ENCODE measurements at places on chromosomes 5 and 9.
A peak's percentile ranks its signal among the peaks of the same experiment; 100 is the strongest.

GRCh38 chr5:174327317-174327864 is 281.9 kb downstream of the NSG2 start:
- DNase-seq = peak; percentile 77

DNA sequence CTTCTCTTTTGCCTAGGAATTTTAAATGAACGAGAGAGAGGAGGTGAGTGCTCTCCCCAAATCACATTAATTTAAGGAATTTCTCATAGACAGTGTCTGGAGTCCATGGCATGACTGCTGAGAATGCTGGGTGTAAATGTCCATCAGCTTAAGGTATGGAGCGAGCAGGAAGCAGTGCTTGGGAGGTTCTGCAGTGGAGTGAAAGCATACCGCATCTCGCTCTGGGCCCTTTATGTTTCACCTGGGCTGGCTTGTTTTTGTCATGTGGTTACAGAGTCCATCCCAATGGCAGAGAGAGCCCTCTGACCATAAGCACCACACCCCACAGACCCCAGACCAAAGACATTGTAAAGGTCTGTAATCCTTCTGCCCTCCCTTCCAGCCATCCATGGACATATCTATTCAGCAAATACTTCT is 20.6 kb upstream of the TNFAIP8 start:
- no peak for DNase-seq

DNA sequence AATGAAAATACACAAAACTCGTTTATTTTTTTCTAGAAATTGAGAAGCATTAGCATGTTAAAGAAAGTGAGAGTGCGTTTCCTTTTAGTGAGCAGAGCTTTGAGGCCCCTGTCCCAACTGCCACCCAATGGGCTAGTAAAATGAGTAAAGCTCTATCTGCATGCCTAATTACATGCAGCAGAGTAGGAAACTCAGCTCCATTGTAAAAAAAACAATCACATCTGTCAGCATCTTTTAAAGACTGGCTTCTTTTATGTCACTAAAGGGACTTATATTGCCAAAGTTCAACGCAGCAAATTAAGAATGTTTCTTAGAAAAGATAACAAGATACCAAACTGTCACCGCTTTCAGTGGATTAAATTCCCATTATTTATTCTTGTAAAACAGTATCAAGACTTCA is 154.0 kb downstream of the SNCAIP start:
- DNase-seq = no peak

DNA sequence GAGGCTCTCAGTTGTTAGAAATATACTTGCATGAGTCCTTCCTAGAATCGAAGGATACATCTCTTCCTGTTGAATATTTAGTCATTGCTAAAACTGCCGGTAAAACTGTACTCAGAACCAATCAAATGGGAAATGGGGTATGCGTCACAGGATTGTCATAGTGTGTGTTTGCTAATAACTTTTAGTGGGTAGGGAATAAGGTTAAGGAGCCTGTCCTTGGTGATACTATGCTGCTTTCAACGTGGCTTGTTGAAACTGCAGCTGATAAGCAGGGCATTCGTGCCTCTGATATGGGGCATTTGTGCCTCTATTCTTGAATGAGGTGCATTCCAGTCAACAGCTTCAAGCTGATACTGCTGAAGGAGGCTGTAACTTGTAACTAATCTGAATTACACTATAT is 26.6 kb downstream of the HABP4 start:
- DNase-seq = no peak

- DNase-seq = no peak
These were observed 5.6 kb downstream of the RMI1 start for GRCh38 chr9:83986195-83986594.

- DNase-seq = no peak
These were observed 36.4 kb downstream of the GDNF start for GRCh38 chr5:37803487-37803886.

DNA sequence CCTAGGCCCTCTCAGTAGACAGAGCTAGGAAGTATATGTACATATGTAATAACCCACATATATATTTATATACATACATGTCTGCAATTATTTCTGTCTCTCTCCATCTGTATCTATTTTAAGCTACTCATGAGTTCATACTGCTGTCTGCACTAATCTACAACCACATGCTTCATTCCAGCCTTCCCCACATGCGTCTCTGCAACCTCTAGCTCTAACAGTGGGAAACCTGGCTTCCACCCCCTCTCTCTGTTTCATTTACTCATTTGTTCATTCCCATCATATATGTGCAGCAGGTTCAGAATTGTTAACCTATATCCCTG is 23.3 kb downstream of the DCANP1 start:
- DNase-seq = no peak

DNA sequence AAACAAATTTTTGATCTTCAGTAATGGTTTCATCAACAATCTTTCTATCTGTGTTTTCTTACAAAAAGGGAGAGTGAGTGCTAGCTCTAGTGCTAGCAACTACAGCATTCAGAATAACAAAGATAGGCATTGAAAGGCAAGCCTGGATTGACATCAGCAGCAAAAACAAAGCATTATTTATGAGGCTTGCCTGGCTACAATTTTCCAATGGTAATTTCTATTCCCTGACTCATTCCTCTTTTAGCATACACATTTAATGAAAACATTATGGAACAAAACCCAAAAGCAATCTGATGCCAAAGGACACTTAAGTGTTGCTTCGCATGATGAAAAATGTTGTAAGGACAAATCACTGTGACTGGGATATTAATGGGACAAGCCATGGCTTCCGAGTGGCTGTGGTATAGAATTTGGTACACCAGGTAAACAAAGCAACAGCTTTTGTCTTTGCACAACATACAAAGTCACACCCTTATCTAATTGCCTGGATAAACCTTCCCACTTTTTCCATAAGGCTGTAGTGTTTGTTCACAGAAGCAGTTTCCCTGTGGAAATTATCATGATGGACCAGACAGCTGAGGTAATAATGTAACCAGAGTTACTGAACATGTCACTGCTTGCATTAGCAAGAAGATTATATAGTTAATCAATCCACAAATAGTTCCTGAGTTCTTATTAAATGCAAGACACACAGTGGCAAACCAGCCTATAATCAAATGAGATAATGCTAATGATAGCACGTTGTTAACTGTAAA is 179.8 kb upstream of the EDIL3 start:
- no peak for DNase-seq

DNA sequence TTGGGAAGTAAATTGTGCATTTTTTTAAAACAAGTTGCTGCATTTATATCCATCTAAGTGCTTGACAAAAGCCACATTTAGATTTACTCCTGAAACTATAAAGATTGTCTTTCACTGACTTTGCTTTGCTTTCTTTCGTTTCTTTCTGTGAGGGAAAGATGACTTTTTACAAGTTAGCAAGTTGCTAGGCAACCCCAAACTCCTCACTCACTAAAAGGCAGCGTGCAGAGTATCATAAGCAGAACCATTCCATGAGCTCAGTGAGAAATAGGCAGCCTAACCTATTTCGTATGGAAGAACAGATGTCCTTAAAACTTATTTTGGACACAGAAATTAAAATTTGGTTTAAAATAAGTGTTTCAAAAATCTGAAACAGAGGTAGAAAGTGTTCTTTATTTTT is 29.0 kb downstream of the KLF9 start:
- no peak for DNase-seq

DNA sequence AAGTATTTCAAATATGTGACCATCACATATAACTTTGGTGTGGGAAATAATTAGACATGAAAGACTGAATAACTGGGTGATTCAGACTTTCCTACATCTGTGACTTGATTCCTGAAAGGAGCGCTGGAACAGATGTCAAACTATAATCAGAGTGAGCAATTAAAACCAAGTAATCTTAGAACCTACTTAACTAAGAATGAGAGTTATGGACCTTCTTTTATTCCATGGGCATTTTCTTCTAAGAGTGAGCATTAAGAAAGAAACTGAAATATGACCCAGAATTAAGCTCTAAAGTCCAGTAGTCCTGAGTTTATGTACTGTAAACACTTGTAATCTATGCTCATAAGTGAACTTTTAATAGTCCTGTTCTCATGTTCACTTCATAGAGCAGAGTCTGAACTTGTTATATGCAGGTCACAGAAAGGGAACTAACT is 68.4 kb downstream of the PAM start:
- no peak for DNase-seq

GRCh38 chr5:162230348-162230747 is 162.8 kb downstream of the GABRG2 start:
- no peak for DNase-seq

- DNase-seq = no peak
These were observed 245.8 kb downstream of the PJA2 start for GRCh38 chr5:109164001-109164400.

GRCh38 chr5:127934791-127935256 is 148.7 kb upstream of the SLC12A2 start:
- DNase-seq = no peak

DNA sequence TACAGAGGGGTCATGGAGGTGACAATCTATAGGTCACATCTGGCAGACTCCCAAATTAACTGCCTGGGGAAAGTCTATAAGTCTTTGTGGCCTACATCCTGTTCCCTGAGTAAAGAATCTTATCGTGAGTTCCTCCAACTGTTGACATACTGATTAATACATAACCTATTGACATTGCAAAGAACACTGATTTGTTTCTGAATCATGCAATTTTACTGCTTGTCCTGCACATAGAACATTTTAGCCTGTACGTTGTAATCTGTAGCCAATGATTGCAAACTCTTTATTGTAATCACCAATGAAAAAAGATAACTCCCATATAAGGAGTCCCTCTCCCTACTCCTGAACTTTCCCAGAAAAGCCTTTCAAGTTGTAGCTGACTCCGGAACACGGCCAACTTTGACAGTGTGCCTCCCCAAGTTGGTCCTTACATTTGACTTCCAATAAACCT is 18.8 kb upstream of the OR2K2 start:
- DNase-seq = no peak

- DNase-seq = no peak
These were observed 11.1 kb upstream of the IFNA5 start for GRCh38 chr9:21316032-21316842.

- DNase-seq = no peak
These were observed 31.5 kb upstream of the IRX1 start for GRCh38 chr5:3564116-3564515.

DNA sequence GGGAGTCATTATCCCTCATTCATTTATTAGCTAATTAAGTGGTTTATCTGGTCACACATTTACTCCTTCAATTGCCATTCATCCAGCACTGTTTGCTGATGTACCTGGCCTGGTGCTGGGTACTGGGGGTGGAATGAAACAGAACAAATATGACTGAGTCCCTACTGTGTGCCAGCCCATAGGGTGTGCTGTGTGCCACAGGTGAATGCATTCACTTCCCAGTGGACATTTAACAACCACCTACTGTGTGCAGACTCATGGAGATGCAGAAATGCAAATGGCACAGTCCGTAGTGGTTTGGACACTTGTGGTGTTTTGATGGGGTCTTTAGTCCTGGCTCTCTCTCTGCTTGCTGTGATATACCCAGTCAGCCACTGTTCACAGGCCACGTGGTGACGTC is 10.5 kb downstream of the NEK6 start:
- DNase-seq = no peak

DNA sequence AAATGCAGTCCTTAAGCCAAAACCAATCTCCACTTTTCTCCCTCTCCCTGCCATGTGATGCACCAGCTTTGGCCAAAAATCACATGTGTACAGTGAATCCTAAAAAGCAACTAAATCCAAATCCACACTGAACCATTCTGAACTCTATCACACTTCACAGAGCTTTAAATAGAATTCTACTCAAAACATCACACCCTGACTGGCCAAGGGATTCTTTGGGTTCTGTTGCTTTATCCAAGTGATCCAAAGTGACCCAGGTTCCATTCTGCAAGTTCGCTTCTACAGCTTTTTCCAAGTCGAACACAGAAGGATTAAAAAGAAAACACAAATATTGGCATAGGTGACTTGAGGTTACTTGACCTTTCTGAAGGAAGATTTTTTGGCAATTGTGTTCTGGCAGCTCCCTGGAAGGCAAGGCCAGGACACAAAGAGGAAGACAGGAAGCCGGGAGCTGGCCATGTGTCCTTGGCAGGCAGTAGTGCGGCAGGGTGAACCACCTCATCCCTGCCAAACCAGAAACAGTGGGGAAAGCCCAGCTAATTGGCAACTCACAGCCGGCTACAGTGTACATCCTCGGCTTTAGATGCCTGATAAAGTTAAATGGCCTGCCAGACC is 115.0 kb downstream of the NFIB start:
- no peak for DNase-seq

DNA sequence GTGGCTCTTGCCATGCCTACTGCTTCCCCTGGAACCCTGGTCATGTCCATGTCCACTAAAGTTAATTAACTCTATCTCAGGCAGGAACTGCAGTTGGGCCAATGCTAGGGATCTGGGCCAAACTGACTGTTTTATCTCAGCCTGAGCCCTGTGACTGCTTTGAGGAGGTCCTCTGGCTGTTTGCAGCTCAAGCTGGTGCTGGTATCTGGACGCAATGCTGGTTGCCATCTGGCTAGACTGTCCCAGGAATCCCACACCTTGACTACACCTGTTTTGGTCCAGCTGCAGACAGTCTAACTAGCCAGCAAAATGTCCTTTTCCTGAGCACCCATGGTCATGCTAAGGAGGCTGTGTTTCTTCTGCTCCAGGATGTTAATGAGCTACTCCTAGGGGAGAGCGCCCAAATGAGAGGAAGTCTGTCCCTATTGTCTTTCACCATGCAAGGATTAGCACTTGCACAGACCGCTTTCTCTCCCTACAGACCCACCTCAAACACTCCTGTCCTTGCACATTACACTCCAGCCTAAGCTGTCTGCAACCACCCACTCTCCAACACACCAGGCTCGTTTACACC is 251.0 kb downstream of the SH3GL2 start:
- no peak for DNase-seq

GRCh38 chr5:11547730-11548129 is 356.5 kb downstream of the CTNND2 start:
- no peak for DNase-seq

DNA sequence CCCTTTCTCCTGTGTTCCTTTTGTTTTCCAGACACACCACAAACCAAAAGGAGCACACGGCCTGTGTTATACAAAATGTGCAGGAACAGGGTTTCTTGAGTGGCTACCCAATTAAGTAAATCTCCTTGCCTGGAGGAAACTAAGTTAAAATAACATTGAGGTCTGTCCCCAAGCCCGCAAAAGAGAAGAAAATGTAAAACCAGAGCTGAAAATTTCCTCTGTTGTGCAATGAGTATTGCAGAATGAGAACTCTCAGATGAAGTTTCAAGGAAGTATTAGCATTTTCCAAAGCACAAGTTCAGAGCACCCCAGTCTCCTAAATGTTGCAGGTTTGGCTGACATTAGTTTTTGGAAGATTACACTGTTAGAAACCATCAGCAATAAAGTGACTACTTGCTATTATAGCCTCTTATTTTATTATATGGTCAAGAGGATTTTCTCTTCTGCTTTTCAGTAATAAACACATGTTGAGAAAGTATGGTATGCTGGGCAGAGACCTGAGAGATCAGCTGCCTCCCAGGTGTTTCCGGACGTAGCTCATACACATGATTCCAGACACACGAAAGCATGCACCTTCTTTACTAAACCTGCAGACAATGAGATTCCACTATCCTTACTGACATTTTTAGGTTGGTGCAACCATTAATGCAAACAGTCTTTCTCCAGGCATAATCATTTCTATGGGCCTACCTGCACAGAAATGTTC is 161.3 kb downstream of the SNCAIP start:
- DNase-seq = no peak
